ENCODE measurements at places on chromosomes 2 and 18.

DNA sequence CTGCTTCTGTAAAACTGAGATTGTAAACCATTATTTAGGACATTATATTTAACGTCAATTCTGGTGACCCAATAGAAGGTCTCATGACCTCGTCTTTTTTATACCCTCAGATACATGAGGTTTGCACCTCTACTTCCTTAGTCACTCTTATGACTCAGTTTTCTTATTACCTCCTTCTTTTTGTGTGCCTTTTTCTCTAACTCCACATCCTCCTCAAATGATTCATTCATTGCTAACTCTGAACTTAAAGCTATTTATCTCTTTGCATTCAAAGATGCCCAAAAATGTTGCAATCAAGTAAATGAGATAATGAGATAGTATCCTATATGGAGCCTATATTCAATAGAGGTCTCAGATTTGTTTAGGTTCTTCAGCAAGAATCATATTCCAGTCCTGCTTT, 121.0 kb upstream of the KYNU start:
- DNase-seq: no peak

GRCh38 chr2:84940088-84940470, 30.9 kb upstream of the KCMF1 start:
- DNase-seq: no peak

DNA sequence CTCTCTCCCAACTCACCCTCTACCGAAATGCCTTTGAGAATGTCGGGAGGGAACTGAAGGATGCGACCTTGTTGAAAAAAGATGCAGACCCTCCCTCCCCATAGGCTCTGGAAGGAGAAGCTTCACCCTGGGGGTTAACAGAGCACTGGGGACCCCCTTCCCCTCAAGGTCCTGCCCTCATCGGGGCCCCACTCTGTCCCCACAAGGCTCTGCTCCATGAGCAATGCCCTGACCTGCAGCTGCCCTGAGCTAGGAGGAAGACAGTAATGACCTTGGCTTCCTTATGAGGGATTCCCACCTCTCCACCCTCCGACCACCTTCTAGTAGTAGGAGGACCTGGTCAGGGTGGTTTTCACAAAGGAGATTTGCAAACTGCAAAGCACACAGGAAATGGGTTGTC, 44.4 kb upstream of the HPCAL1 start:
- no peak for DNase-seq

- no peak for DNase-seq
Observed at GRCh38 chr18:77405096-77405495, 155.4 kb downstream of the GALR1 start.

DNA sequence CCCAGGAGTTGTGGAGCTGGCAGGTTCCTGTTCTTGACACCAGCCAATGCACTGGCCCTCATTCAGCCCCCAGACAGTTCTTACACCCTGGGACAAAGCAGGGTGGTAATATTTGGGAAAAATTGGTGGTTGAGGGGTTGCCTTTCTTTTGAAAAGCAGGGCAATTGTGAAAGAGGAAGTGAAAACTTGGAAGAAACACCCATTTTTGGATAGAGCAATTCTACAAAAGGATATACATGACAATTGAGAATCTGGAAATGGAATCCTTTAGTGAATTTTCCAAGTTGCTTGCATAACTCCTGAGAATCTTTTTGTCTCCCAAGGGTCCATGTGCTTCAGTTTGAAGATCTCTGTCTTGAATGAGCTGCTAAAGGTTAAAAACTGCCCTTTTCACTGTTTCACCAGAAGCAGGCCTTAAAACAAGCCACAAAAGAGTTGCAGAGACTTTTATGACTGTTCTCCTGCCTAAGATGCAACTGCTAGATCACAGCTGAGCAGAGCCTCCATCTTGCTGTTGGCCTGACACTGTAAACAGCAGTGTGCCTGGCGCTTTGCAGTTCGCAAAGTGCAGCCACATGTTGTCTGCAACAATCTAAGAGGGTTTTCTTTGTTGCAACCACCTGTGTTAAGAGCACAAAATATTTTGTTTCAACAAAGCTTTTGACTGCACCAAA, 11.8 kb downstream of the COL4A4 start:
- DNase-seq: no peak

- DNase-seq: no peak
Observed at GRCh38 chr2:181841079-181841478, 50.5 kb upstream of the ITPRID2 start.

- no peak for DNase-seq
Observed at GRCh38 chr2:95374029-95374428, 28.5 kb upstream of the FAHD2A start.

- no peak for DNase-seq
Observed at GRCh38 chr18:10937743-10938640, 211.4 kb downstream of the PIEZO2 start.
